ENCODE measurements at places on chromosomes 1 and 21. TPM values are rescaled to one million over a fixed set of nuclear protein-coding genes. Genes with fewer than 3 reads are reported as not detected.

The COPA gene
- 56.3 TPM for total RNA-seq

The MMP23B gene
- 71.3 TPM for total RNA-seq

The PRR9 gene
- total RNA-seq = not detected

The TMEM200B gene
- 18.5 TPM for total RNA-seq

The ZMPSTE24 gene
- 61.8 TPM for total RNA-seq

DNA sequence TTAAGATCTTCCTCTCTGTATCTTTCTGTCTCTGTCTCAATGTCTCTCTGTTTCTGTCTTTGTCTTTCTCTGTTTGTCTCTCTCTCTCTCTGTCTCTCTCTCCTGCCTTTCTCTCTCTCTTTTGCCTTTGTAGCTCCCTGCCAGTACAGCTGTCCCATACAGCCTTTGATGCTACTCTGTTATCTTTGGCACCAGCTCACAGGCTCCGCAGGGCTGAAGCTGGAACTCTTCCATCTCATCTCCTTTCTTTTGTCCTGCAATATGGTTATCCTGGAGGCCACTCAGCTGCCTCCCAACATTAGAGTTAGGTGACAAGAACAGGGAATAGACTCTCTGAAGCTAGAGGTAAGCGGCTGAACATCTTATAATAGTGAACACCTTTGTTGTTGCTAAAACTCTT, 354.3 kb upstream of the NEGR1 start:
- H3K27ac ChIP-seq = no peak overlapping the region
- H3K36me3 ChIP-seq = no peaks in the 10 kb centered on the region
- H3K4me3 ChIP-seq = no peak overlapping the region
- no peaks in the 10 kb centered on the region for H3K4me1 ChIP-seq
- no peak for DNase-seq
- no peaks in the 10 kb centered on the region for H3K27me3 ChIP-seq

GRCh38 chr1:20280906-20281305, 9.8 kb upstream of the VWA5B1 start:
- H3K36me3 ChIP-seq = no peaks in the 10 kb centered on the region
- no peak for DNase-seq
- no peak overlapping the region for H3K4me3 ChIP-seq
- H3K4me1 ChIP-seq = no peaks in the 10 kb centered on the region

GRCh38 chr1:153456396-153456795, 4.1 kb downstream of the S100A7 start:
- H3K27me3 ChIP-seq = no peaks in the 10 kb centered on the region
- no peak overlapping the region for H3K27ac ChIP-seq
- no peak for DNase-seq
- H3K4me3 ChIP-seq = no peak overlapping the region
- H3K4me1 ChIP-seq = no peaks in the 10 kb centered on the region

- no peak overlapping the region for H3K27ac ChIP-seq
- no peaks in the 10 kb centered on the region for H3K27me3 ChIP-seq
- no peak for DNase-seq
- no peaks in the 10 kb centered on the region for H3K36me3 ChIP-seq
Measured at GRCh38 chr1:234631721-234632125, 21.7 kb upstream of the IRF2BP2 start.

DNA sequence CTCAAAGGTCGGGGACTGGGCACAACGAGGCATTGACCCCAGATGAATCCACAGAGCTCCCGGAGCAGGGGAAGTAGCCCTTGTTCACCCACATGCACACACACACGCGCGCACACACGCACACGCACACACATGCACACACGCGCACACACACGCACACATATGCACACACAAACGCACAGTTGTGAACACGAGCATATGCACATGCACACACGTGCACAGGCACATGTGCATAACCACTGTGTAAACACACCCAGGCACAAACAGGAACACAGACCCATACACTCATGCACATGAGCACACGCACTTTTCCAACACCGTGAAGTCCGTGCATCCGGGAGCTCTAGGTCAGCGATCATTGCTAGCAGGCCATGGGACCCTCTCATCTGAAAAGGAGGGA, 176.8 kb upstream of the ARHGEF16 start:
- DNase-seq = no peak
- no peak overlapping the region for H3K4me3 ChIP-seq
- no peaks in the 10 kb centered on the region for H3K36me3 ChIP-seq
- H3K27ac ChIP-seq = no peak overlapping the region
- peaks cover 16% of the 10 kb centered on the region for H3K4me1 ChIP-seq

DNA sequence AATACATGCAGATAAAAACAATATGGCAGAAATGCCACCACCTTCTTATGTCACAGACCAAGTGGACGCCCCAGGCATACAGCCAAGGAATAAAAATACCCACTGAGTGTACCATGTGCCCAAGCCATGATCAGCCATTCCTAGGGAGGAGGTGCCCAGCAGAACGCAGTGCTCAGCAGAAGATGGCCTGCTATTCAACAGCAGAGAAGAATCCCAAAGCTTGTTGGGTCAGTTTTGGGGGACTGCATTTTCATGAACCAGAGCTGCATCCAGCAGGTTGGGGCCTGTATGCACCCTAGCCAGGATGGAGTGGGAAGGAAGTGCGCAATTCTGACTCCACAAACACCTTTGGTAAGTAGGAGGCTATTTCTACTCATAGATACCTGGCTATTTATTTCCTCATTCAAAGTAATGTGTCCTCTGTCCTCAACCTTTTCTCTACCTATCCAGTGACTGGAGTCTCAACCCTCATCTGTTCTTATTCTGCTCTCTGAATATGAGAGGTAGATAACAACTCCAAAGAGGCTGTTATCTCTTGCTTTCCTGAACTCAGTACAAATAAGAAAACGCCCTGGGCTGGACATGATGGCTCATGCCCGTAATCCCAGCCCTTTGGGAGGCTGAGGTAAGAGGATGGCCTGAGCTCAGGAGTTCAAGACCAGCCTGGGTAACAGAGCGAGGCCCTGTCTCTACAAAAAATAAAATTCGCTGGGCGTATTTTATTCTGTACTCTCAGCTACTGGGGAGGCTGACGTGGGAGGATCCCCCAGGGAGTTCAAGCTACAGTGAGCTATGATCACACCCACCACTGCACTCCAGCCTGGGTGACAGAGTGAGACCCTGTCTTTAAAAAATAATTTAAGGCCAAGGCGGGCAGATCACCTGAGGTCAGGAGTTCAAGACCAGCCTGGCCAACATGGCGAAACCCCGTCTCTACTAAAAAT, 2.5 kb upstream of the PLEKHM2 start:
- H3K27ac ChIP-seq = peak overlapping the region; percentile 58
- H3K4me3 ChIP-seq = no peak overlapping the region
- no peak for DNase-seq
- no peaks in the 10 kb centered on the region for H3K4me1 ChIP-seq
- H3K27me3 ChIP-seq = no peaks in the 10 kb centered on the region
- no peaks in the 10 kb centered on the region for H3K36me3 ChIP-seq

GRCh38 chr1:64440183-64440826, 29.6 kb upstream of the CACHD1 start:
- DNase-seq = no peak
- H3K4me3 ChIP-seq = no peak overlapping the region
- no peaks in the 10 kb centered on the region for H3K36me3 ChIP-seq
- no peaks in the 10 kb centered on the region for H3K4me1 ChIP-seq
- no peaks in the 10 kb centered on the region for H3K27me3 ChIP-seq

DNA sequence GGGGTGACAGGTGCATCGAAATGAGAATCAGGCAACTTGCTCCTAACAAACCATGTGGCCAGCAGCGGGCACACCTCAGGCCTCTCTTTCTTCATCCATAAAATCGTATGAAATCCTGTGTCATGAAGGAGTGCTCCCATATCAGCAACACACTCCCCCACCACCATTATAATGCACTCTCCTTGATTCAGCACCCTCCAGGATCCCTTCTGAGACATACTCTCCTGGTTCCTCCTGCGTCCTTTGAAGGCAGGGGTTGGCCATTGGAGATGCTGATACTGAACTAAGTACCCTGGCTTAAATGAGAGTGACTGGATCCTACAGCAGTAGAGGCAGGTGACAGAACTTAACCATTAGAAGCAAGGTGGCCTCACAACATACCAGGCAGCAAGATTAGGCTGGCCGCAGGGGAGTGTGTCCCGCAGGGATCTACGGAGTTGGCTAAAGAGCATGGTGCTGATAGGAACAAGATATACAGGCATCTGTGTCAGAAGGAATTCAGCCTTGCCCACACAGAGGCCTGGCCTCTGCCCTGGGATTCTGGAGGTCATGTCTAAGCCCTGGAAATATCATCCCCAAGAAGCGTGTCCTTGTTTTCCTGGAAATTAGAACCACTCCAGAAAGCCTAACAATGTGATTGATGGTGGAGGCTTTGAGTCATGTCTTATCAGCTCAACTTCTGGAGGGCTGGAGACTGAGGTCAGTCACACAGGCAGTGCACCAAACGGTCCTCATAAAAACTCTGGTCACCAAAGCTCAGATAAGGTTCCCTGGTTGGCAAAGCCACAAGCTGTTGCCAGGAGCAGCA, 16.8 kb downstream of the S100A7A start:
- H3K27ac ChIP-seq = no peak overlapping the region
- H3K27me3 ChIP-seq = no peaks in the 10 kb centered on the region

DNA sequence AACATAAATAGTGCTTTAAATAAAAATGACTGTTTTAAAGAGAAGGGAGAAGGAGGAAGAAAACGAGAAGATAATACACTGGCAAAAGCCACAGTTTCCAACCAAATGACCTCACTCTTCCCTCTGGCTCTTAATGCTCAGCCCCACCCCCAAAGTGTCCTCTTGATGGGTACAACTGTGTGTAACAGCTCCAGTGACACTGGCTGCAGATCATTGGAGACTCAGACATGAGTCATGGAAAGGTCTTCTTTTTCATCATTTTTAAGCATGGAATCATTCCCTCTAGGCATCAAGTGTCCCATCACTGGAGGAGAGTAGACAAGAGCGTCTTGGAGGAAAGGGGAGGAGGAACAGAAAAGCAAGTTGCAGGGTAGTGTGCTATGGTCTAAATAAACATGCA, 333.0 kb downstream of the PAPPA2 start:
- H3K27me3 ChIP-seq = no peaks in the 10 kb centered on the region
- no peak overlapping the region for H3K27ac ChIP-seq
- no peak overlapping the region for H3K4me3 ChIP-seq
- H3K4me1 ChIP-seq = no peaks in the 10 kb centered on the region

GRCh38 chr1:6185635-6186382, 5.7 kb upstream of the CHD5 start:
- no peak for DNase-seq
- no peak overlapping the region for H3K4me3 ChIP-seq
- H3K36me3 ChIP-seq = peaks cover 42% of the 10 kb centered on the region

DNA sequence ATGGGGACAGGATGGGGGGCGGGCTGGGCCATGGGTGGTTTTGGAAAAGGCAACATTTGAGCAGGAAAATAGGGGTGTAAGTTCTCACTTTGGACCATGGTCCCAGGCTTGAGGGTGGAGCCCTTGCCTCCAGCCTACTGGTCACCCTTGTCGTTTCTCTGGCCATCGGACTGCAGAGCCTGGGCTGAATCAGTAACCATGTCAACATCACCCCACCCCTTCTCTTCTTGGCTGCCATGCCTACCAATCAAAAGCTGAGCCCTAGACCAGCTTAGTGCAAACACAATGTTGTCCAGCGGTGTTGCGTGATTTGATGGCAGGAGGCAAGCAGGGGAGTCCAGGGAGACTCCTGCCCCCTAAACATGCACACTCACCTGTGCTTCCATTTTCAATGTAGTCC, 231.0 kb upstream of the KAZN start:
- H3K4me3 ChIP-seq = no peak overlapping the region
- H3K27ac ChIP-seq = no peak overlapping the region
- no peaks in the 10 kb centered on the region for H3K27me3 ChIP-seq
- no peaks in the 10 kb centered on the region for H3K36me3 ChIP-seq

- no peaks in the 10 kb centered on the region for H3K27me3 ChIP-seq
- peaks cover 3% of the 10 kb centered on the region for H3K36me3 ChIP-seq
- H3K4me1 ChIP-seq = no peaks in the 10 kb centered on the region
- no peak for DNase-seq
Measured at GRCh38 chr21:25986928-25987327, 183.6 kb downstream of the APP start.

DNA sequence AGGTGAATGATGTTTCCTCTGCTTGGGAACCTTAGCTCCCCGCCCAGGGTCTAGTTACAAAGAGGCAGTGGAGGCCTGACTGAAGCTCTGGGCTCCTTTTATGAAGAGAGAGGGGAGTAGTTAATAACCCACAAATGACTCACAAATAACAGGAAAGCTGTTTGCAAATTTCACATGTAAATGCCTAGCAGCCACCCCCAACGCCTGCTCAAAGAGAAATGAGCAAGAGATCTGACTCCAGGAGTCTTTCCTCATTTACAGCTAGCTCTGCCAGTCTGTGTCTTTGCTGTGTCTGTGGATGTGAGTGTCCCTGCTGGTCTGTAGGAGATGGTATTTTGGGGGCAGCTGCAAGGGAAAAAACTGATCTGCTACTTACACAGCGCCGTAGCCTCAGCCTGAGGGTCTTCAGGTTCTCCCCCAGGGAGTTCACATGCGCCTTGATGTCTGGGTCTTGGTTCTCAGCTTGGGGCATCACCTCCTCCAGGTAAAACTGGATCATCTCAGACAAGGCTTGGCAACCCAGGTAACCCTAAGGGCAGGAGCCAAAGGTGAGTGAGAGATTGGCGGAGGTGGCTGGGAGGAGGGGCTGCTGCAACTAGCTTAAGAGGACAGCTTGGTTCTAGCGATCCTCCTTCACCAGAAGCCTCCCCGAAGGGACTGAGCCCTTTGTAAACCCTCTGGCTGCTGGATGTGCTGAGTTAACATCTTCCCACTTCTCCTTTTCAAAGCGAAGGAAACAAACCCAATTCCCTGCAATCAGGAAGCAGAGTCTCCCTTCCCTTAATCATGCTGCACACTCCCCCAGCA, at the start of gene IL19:
TSS of gene IL19 (plus strand) at position 243 of the 807 bp plus-strand sequence. CDS start 65,890 bp downstream, outside the sequence.
- peak; percentile 62 for DNase-seq
- H3K4me3 ChIP-seq = peak within 1 kb of the TSS; percentile 21
- peak within 1 kb of the TSS; percentile 34 for H3K27ac ChIP-seq
- no peaks in the 10 kb centered on the region for H3K4me1 ChIP-seq
- no peaks in the 10 kb centered on the region for H3K36me3 ChIP-seq

DNA sequence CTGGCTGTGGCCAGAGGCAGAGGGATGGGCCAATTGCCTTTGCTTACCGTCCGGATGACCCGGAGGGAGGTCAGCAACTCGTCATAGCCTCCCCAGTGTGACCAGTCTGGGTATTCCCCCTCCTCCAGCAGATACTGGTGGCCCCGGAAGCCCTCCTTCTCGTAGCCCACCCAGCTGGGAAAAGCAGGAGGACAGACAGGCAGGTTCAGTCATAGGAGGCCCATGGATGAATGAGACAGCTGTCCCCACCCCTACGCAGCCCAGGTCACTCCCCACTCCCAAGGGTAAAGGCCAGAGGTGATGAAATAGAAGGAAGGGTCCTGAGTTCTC, 16.8 kb downstream of the CRYBG2 start:
- H3K27ac ChIP-seq = no peak overlapping the region
- no peaks in the 10 kb centered on the region for H3K36me3 ChIP-seq
- peaks cover 9% of the 10 kb centered on the region for H3K4me1 ChIP-seq

DNA sequence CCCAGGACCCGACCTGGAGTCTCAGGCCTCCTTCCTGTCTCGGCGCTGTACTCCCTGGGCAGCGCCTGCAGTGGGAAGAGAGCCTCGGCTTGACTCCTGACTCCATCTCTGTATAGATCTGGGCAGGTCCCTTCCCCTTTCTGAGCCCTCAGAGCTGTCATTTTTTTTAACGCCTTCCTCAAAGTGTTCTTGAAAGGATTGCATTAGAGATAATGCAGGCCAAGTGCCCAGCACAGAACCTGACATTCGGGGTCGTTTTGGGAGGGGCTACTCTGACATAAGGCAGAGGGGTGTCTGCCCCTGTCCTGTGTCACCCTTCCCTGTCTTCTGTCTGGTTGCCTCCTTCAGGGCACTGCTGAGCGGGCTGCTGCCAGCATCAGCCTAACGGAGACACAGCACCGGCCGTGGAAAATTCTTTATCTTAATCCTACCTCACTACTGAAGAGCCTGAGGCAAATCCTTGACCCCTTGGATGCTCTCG, 271.6 kb downstream of the TRABD2B start:
- H3K36me3 ChIP-seq = no peaks in the 10 kb centered on the region
- H3K4me1 ChIP-seq = peaks cover 15% of the 10 kb centered on the region
- H3K4me3 ChIP-seq = peak overlapping the region; percentile 51
- H3K27me3 ChIP-seq = no peaks in the 10 kb centered on the region
- DNase-seq = no peak
- H3K27ac ChIP-seq = no peak overlapping the region
